ENCODE measurements at places on chromosomes 3 and 15. TPM values are rescaled to one million over a fixed set of nuclear protein-coding genes. Genes with fewer than 3 reads are reported as not detected.

COL6A6 gene
- total RNA-seq: 0.14 TPM

EFHB gene
- 0.42 TPM for total RNA-seq

CHRM5 gene
- total RNA-seq: not detected

CORO2B gene
- 8.5 TPM for total RNA-seq

TM4SF4 gene
- total RNA-seq: not detected

DNA sequence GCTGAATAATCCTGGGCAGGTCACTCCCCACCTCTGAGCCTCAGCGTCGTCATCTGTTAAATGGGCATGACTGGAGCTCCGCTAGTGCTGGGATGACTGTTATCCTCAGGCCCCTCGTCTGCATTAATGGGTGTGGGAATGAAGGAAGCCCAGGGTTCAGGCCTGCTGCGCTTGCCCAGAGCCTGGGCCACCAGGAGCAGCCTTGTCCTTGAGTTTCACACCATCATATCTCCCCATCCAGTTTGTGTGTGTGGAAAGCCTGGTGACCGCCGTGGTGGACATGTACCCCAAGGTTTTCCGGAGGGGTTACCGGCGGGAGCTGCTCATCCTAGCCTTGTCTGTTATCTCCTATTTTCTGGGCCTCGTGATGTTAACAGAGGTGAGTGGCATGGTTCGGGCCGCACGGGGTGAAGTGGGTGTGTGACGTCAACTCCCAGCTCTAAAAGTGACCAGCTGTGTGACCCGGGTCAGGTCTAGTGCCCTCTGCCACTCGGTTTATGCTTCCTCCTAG lies 63.5 kb upstream of the SLC6A1 start:
- H3K4me3 ChIP-seq: no peak overlapping the region
- H3K36me3 ChIP-seq: no peaks in the 10 kb centered on the region
- H3K27ac ChIP-seq: no peak overlapping the region
- H3K4me1 ChIP-seq: peaks cover 4% of the 10 kb centered on the region
- DNase-seq: no peak
- no peaks in the 10 kb centered on the region for H3K27me3 ChIP-seq

GRCh38 chr3:139198929-139199328 lies 144.9 kb upstream of the MRPS22 start:
- no peak overlapping the region for H3K27ac ChIP-seq
- no peaks in the 10 kb centered on the region for H3K36me3 ChIP-seq
- no peaks in the 10 kb centered on the region for H3K4me1 ChIP-seq
- DNase-seq: no peak
- no peak overlapping the region for H3K4me3 ChIP-seq

DNA sequence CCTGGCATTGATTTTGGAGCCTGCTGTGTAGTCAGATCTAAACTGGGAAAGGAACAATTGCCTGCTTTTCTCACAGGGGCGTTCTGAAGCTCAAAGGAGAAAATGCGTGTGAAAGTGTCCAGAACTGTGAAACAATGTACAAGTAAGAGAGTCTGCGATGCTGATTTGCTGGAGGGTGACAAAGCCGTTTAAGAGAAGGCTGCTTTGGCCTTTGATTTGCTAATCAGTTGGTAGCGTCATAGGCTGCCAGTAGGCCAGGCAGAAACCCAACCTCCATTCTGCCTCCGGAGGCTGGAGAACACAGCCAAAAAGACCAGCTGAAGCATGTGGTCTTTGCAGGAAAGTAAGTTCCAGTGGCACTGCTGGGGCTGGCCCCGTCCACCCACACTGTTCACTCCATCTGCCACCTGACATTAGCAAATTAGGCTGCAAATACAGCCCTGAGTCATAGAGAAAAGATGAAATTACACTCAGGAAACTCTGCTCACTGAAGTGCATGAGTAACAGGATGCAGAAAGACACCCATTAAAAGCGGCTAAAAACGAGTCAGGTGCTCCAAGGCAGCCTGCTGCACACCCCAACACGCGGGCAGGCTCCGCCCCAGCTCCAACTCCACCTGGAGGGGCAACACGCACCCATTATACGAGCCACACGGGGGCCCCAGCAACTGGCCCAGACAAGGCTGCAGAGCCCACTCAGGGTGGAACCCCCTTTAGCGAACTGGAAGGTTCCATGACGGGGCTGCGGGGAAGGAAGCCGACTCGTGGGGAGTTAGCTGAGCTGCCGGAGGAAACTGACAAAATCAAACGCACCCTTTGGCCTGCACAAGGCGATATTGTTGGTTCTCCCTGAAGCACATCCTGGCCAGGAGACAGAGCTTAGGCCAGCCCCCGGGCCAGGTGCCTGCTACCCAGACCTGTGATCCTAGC lies 31.6 kb downstream of the ZDHHC19 start:
- H3K4me3 ChIP-seq: no peak overlapping the region
- H3K27ac ChIP-seq: no peak overlapping the region
- H3K36me3 ChIP-seq: no peaks in the 10 kb centered on the region

GRCh38 chr3:150759319-150759718 lies 3.6 kb downstream of the SIAH2 start:
- no peak for DNase-seq
- no peak overlapping the region for H3K27ac ChIP-seq
- H3K36me3 ChIP-seq: no peaks in the 10 kb centered on the region
- H3K4me1 ChIP-seq: peaks cover 26% of the 10 kb centered on the region
- H3K4me3 ChIP-seq: no peak overlapping the region

DNA sequence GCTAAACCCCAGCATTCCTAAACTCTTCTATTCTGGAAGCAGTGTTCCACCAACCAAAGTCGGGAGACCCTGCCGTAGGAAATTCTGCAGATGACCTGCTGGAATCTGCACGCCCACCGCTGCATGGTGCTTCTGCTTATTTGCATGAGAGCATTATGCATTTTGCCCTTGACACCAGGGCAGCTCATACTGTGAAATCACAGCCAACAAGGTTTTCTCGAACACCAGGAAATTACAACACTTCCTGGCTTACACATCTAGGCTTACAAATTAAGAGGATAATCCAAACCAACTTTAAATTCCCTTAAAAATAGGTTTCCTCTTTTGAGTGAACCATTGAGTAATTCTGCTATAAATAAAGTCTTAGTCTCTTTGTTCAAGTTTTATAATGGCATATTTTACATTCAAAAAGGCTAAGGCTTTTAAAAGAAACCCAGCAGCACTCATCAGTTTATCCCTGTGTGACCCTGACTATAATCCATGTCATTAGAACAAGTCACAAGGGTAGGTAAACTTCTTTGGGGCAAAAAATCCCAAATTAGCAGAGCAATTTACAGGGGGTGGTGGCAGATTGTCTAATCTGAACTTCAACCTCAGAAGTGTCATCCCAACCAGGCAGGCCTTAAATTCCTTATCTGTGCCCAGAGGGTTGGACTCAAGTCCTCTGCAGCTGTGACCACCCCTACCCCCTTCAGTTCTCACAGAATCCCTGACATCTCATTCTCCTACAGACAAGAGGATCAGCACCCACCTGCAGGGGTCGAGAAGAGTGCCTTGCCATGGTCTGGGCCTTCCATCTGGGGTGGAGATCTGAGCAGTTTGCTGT lies 33.5 kb upstream of the RBP1 start:
- peaks cover 5% of the 10 kb centered on the region for H3K4me1 ChIP-seq
- H3K36me3 ChIP-seq: no peaks in the 10 kb centered on the region
- no peaks in the 10 kb centered on the region for H3K27me3 ChIP-seq
- DNase-seq: no peak

DNA sequence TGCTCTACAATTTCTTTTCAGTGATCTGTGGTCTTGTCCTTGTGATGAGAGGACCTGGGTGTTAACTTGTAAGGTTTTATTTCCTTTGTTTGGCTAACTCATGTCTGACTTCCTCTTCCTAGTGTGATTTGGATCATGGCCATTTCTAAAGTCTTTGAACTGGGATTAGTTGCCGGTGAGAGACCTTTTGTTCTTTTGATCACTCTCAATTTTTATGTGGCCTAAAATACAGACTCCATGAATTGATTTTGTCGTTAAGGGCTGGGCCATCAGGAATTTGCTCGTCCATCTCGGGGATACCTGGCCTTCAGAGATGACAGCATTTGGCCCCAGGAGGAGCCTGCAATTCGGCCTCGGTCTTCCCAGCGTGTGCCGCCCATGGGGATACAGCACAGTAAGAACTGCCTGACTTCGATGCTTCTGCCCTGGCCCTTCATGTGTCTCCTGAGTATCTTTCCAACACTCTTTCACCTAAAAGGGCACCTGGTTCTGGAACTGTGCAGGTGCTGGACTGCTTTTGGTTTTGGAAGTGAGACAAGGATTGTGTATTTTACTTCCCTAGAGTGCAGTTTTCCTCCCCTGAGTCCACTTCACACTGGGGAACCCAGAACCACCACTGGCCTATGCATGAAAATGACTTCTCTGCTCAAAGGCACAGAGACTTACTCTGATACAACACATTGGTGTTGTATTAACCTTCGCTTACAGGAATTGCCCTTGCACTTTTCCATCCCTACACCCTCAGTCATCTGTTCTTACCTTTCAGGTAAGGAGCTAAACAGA lies 13.1 kb upstream of the LRRC2 start:
- no peaks in the 10 kb centered on the region for H3K27me3 ChIP-seq
- H3K36me3 ChIP-seq: no peaks in the 10 kb centered on the region
- H3K4me3 ChIP-seq: no peak overlapping the region

All from thoracic aorta (tissue), 2 donors.